T-helper 17 cell (primary cell): ENCODE measurements at places on chromosomes 12 and 14.

DNA sequence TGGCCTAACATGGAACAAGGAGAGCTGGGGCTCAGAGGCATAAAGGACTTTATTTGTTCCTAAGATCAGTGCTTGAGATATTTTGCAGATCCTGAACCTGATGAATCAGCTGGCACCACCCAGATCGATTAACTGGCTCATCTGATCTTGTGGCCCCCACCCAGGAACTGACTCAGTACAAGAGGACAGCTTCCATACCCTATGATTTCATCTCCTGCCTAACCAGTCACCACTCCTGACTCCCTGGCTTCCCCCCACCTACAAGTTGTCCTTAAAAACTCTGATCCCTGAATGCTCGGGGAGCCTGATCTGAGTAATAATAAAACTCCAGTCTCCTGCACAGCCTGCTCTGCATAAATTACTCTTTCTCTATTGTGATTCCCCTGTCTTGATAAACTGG is 5.1 kb downstream of the C12orf56 start:
- DNase-seq, result no peak

DNA sequence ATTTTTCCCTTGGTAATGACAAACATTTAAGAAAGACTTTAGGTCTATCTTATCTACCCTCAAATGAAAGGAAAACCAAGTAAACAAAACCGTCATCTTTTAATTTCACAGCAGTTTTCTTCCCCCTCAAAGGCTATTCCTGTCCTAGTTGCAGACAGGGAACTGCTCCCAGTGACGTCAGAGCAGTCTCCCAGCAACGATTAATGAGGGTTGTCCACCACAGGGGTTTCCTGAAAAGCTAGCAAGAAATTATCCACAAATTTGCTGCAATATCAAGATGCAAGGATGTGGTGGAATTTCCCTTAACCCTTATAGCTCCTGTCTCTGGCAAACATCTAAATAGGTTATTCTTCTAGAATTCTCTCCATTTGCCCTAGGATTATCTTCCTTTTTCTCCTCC is 89.1 kb upstream of the STAC3 start:
- DNase-seq, result no peak

- DNase-seq, result no peak
These were observed 47.1 kb upstream of the ANKS1B start for GRCh38 chr12:100031836-100032235.

GRCh38 chr12:9669534-9669933 is at the start of gene CLEC2D:
Gene CLEC2D (plus strand): TSS chr12:9669713. CDS start chr12:9669735, 22 bp downstream.
- DNase-seq, result no peak

DNA sequence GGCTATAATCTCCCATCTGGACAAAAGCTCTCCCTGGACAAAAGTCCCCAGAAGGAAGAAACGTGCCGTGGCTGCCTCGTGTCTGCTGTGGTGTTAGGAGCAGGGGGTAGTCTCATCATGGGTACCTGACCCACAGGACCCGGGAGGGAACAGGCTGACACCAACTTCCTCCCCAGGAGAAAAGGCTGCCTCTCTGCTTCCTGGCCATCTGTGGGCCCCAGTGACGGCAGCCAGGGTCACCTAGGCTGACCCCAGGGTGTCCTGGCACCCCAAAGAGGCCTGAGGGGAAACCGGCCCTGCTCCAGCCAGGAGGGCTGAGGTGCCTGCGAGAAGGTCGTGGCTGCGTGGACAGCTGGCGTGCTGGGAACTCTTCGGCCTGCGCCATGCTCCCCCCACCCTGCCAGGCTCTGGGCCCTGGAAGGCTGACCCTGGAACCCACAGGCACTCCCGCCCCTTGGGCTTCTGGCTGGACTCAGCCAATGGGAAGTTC is 133.9 kb downstream of the RFLNA start:
- DNase-seq, result no peak

DNA sequence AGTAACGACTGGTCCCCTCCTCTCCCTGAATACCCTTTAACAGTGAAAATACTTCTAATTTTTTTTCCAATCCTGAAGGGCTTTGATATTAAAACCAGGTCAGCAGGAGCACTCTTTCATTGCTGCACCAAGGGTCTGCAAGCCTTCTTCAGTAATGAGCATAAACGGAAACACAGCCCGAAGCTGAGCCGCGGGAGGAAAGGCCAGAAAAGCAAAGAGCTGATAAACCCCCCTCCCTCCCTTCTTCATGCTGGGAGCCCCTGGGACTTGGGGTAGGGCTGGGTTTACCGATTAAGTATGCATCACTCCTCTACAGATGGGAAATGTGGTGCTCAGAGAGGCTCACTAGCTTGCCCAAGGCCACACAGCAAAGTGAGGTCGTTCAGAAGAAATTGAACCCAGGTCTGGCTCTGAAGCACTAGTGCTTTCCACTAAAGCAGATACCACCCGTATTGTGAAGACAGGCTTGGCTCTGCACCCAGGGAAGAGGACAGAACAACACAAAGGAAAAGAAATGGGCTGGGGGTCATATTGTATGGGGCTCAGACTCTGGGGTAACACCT is 128.8 kb downstream of the GLT1D1 start:
- no peak for DNase-seq
